Hematopoietic multipotent progenitor cell (in vitro differentiated cells): ENCODE measurements at places on chromosomes 2 and 18.
A peak's percentile ranks its signal among the peaks of the same experiment; 100 is the strongest.

- no peak for DNase-seq
Measured at GRCh38 chr2:145739681-145740080, 1219.8 kb upstream of the ZEB2 start.

GRCh38 chr18:8260319-8260718, 348.9 kb upstream of the RAB12 start:
- no peak for DNase-seq

DNA sequence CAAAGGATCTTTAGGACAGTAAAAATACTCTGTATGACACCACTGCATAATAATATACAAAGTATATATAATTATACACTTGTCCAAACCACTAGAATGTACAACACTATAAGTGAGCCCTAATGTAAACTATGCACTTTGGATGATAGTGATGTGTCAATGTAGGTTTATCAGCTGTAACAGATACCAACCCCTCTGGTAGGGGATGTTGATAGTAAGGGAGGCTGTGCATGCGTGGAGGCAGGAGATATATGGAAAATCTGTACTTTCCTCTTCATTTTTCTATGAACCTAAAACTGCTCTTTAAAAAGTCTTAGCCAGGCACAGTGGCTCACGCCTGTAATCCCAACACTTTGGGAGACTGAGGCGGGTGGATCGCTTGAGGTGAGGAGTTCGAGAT, 37.5 kb upstream of the SP3 start:
- DNase-seq = no peak

DNA sequence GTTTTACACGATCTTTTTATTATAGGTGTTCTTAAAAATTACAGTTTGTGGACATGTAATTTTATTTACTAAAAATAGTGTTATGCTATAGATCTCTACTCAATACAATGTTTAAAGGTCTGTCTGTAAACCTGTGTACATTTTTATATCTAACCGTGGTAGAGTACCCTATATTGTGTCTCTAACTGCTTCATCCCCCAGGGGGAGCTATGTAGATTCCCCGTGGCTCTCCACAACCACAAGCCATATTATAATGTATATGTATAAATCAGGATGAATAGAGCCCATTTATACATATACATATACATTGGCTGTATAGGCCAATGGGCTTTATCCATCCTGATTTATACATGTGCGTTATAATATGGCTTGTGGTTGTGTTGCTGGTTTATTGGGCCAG, 59.4 kb downstream of the ADAM23 start:
- no peak for DNase-seq

DNA sequence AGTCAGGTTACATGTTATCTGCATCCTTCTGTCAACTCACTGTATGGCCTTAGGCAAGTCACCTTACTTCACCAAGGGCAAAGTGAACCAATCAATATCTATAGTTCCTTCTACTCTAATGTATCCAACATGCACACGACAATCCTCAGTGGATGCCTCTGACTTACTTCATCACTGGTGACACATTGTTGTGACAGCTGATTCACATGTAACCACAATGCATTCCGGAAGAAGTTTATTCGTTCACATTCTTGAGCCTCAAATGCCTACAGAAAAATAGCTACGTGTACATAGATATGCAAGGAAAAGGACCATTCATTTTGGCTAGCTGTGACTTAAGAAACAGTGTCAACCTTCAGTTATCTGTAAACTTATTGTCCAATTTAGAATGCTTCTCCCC, 26.3 kb upstream of the EPG5 start:
- no peak for DNase-seq

- DNase-seq = no peak
Measured at GRCh38 chr18:79156327-79156726, 87.1 kb downstream of the ATP9B start.

DNA sequence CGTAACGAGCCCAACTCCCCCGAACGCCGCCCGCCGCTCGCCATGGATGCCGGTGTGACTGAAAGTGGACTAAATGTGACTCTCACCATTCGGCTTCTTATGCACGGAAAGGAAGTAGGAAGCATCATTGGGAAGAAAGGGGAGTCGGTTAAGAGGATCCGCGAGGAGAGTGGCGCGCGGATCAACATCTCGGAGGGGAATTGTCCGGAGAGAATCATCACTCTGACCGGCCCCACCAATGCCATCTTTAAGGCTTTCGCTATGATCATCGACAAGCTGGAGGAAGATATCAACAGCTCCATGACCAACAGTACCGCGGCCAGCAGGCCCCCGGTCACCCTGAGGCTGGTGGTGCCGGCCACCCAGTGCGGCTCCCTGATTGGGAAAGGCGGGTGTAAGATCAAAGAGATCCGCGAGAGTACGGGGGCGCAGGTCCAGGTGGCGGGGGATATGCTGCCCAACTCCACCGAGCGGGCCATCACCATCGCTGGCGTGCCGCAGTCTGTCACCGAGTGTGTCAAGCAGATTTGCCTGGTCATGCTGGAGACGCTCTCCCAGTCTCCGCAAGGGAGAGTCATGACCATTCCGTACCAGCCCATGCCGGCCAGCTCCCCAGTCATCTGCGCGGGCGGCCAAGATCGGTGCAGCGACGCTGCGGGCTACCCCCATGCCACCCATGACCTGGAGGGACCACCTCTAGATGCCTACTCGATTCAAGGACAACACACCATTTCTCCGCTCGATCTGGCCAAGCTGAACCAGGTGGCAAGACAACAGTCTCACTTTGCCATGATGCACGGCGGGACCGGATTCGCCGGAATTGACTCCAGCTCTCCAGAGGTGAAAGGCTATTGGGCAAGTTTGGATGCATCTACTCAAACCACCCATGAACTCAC, 673 bp downstream of the PCBP1 start:
- DNase-seq = no peak

- DNase-seq = no peak
Measured at GRCh38 chr18:77967791-77968190, 718.1 kb downstream of the GALR1 start.

DNA sequence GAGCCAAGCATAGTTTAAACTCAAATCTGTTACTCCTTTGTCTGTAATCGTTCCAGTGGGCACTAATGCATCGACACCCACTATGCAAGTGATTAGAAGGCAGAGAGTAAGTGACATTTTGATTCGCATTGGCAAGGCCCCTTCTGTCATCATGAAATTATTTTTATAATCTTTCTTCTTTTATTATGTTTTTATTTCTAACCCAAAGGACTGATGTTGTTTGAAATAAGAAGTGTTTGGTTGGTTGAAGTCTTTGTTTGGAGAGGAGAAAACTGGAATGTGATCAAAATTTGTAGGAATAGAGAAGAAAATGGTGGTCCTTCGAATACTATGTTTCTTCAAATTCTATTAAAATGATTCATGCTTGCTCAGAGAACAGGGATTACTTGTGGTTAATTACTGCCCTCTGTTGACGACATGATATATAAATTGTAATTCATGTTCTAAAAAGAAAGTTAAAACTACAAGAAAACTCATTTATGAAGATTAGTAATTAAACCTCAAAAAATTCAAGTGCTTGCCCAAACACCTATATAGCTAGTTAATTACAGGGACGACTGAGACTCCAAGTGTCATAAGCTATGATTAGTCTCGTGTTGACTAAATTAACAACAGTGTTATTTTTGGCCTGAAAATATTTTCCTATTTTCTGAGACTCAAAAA, 26.4 kb upstream of the TFPI start:
- DNase-seq = peak; percentile 86

- peak; percentile 23 for DNase-seq
Measured at GRCh38 chr2:170714381-170715061, 616 bp upstream of the SP5 start.

GRCh38 chr2:60468382-60469085, 84.9 kb downstream of the BCL11A start:
- no peak for DNase-seq

DNA sequence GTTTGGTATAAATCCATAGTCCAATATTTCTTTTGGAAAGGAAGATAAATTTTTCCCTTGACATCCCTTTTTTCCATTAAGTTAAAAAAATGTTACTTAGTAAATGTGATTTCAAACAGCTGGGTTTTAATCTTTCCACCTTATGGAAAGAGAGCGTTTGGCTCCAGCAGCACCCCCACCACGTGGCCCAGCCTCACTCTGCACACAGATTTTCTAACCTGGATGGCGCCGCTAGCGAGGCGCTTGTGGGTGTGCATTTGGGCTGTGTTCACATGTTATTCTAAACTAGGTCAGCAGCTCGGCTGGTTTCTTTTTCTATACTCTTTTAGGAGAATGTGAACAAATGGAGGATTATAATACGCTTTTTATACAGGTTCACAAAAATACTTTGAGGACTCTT, 218.0 kb downstream of the LDLRAD4 start:
- no peak for DNase-seq

GRCh38 chr2:189210250-189211087, 30.9 kb upstream of the COL5A2 start:
- DNase-seq = no peak

GRCh38 chr2:151410485-151410834, 758 bp downstream of the RIF1 start:
- peak; percentile 17 for DNase-seq

DNA sequence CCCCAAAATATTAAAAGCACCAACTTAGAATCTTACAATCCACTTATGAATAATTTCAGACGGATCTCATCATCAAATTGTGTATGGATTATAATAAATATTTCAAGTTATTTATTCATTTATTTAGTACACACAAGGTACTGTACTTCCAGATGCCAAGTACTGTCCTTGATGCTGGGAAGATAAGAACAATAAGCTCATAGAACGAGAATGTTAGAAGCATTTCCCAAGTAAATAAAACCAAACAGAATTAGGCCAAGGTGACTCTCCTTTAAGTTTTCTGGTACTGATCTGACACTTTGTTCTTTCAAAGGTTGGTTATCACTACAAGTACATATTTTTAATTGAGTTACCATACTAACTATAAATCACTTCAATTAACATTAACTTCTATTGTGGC, 416.1 kb upstream of the ETAA1 start:
- DNase-seq = no peak

- DNase-seq = peak; percentile 70
Measured at GRCh38 chr2:46983065-46983801, 67.6 kb upstream of the MCFD2 start.

DNA sequence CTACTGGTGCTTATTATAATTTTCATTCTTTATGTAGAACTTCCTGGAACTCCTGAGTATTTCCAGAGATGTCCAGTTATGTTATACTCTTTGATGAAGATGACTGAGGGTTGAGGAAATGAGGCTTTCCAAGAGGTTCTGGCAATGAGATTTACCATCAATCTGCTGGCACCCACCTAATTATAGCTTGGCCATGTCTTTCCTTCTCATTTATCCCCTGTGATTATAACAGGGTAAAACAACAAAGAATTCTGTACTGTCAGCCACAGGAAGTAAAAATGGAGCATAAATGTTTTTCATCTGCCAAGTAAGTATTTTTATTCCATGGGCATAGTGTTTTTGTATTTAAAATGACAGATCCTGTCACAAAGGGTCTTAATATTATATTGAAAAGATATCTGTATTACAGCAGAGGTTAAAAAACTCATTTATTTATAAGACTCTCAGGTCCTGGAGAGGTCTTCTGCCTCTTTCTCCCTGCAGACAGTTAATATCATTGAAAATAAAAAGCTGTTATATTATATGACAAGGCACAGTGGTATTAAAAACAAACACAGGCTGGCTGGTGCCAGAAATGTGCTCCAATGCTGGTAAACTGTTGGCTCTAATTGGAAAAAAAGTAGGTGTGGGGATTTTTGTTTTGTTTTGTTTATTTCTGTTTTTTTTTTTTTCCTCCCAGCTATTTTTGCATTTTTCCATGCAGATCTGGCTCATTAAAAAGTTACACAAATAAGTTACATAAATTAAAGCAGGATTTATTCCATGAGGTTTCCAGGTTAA, 1764.1 kb upstream of the CELF4 start:
- DNase-seq = no peak

DNA sequence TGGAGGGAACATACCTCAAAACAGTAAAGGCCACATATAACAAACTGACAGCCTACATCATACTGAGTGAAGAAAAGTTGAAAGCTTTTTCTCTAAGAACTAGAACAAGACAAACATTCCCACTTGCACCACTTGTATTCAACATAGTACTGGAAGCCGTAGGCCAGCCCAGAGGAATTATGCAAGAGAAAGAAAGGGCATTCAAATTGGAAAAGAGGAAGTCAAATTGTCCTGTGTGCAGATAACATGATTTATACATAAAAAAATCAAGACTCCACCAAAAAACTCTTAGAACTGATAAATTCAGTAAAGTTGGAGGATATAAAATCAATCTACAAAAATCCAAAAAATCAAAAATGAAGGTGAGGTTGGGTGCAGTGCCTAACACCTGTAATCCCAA, 8.0 kb upstream of the KDM3A start:
- DNase-seq = no peak

DNA sequence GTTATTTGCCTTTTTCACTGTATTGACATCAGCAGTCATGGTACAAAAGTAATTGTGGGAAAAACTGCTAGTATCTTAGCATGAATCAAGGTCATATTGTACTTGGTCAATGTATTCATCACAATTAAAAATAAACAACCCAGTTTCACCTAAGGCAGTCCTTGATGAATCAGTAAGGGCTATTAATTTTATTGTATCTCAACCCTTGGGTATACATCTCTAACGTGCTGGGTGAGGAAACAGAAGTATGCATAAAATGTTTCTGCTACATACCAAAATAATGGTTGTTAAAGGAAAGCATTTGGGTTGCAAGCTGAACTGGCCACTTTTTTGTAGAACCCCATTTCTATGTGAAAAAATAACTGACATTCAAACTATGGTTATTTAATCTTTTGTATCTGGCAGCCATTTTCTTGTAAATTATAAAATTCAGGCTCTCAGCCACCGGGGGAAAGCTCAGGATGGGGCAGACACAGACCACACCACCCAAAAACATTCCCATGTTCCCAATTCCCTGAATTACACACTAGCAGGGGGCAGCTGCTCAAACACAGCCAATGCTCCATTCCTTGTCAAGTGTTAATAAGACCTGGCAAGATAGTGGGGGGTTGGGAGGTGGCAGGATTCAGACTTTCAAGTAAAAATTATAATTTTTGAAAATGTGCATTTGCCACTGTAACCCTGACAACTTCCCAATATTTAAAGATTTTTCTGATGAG, 49.3 kb downstream of the OLA1 start:
- no peak for DNase-seq

DNA sequence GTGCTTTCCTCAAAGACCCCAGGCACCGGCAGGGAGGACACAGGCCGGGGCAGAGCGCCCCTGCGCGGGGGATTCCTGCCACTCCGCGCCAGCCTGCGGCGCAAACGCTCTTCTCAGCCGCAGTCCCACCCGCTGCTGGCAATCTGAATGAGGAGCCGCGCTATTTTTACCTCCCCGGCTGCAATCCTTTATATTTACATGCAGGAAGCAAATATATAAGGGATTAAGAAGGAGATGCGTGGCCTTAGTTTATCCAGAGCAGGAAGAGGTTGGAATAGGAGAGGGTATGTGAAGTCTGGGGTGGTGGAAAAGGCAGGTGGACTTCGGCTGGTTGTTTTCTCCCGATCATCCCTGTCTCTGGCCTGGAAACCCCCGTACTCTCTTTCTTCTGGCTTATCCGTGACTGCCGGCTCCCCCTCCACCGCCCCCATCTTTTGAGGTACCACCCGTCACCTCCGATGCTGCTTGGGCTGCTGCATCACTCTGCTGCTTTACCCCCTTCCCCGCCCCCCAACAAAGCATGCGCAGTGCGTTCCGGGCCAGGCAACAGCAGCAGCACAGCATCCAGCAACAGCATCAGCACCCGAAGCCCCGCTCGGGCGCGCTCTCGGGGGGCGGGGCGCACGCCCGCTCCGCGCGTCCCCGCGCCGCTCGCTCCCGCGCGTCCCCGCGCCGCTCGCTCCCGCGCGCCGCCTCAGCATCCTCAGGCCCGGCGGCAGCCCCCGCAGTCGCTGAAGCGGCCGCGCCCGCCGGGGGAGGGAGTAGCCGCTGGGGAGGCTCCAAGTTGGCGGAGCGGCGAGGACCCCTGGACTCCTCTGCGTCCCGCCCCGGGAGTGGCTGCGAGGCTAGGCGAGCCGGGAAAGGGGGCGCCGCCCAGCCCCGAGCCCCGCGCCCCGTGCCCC, at the start of gene ADAM23:
TSS of gene ADAM23 (plus strand) at position 700 of the 902 bp plus-strand sequence. CDS start 335 bp downstream, outside the sequence.
- peak; percentile 26 for DNase-seq
